ENCODE measurements at places on chromosomes 2 and 18.

- peak; percentile 65 for DNase-seq
Measured at GRCh38 chr18:28113271-28114029, 63.5 kb downstream of the CDH2 start.

DNA sequence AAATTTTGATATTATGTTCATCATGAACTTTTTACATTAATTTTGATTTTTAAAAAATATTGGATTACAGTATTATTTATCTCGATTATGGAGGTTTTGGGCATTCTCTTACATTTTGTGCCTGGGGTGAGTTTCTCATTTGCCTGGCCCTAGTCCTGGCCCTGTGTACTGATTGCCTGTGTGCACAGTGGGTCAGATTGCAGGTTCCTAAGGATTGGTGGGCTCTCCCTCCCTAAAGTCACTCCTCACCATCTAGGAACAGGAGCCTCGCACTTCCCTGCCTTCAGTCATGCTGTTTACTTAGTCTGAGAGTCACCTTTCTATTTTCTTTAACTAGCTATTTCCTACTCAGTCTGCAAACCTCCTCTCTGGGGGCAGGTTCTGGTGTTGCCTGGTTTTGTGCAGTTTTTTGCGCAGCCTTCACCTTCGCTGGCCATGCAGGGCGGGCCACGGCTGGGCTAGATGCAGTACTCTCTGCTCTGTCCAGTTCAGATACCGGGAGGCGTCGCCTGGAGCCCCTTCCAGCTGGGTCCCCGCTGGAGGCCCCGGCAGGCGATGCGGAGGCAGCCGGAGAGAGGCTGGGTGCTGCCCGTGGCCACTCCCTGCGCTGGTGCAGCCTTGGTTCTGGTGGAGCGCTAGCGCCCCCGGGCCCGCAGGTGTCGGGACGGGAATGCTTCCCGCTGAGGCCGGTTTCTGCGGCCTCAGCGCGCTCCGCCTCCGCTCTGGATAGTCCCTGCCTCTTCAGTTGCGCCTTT lies 23.3 kb upstream of the MC5R start:
- peak; percentile 6 for DNase-seq

DNA sequence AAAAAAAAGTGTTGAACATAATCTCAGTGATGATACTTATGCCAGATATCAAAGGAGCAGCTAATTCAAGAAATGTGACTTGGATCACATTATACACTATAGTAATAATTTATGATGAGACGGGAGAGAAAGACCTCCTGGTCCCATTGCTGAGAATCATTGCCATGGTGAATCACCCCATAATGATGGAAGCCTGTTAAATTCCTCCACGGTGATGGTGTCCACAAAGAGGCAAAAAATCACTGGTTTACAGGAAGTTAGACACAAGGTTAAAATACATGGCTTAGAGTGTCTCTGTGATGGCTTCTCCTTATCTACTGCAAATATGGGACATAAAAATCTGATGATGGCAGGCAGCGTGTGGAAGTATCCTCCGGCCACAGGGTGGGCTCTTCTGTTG lies 210.0 kb downstream of the CDH2 start:
- peak; percentile 66 for DNase-seq

DNA sequence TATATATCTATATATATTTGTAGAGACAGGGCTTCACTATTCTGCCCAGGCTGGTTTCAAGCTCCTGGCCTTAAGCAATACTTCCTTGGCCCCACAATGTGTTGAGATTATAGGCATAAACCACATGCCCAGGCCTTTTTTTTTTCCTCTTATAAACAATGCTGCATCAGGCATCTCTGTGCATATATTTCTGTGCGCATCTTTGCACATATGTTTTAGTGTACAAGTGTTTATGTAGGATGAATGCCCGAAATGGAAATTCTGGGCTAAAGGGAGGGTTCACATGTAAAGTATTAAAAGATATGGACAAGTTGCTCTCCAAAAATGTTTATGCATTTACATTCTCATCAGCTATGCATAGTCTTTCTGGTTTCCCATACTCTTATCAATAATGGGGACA lies 183.2 kb upstream of the SPRED2 start:
- no peak for DNase-seq

DNA sequence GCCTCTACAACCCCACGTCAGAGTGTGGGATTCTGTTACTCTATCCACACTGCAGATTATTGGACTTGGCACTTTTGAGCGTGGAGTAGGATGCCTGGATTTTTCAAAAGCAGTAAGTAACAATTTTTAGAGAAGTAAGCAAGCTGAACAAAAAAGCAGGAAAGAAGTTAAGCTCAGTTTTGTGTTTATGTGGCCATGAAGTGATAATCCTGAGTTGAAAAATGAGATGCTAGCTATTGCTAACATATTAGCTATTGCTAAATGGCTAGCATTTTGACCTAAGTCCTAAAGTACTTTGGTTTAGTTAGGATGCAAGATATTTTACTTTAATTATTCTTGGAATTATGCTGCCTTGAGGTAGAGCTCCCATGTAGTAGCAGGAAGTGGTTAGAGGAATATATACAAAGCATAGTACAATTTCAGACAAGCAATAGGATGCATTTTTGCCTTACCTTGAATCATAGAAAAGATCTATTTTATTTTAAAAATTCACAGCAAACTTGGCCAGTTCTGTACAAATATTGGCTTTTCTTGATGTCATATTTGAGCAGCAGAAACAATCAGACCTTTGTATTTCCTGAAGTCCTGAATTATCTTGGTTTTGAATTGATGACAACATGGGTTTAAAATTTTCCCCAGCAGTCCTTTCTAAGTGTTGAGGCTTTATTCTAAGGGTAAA lies 74.6 kb downstream of the COX7A2L start:
- DNase-seq, result no peak

All from fibroblast of skin of right quadriceps (primary cell).